Choroid plexus epithelial cell (primary cell): ENCODE measurements at places on chromosomes 2 and 18.

DNA sequence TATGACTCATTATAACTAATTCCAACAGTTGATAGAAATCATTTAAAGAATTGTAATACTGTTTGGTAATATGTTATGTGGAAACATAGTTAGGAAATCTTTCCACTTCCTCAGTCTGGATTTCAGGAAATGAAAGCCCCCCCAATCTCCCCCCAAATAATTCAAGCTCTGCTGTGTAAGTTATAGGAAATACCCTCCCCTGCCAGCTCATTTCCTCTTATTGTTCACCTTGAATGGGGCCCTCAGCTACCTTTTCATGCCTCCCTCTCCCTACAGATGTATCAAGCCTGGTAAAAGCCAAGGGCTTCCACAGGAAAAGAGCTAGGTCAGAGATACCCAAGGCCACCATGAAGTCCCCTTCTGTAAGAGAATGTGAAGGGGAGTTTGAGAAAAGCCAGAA, 155.5 kb downstream of the CNTNAP5 start:
- DNase-seq, result no peak

- DNase-seq, result peak; percentile 15
These were observed 1292.8 kb downstream of the DSC3 start for GRCh38 chr18:29749704-29750103.

GRCh38 chr2:173647681-173648311, 293.1 kb downstream of the CDCA7 start:
- DNase-seq, result peak; percentile 81

GRCh38 chr2:54143780-54144179, 28.4 kb downstream of the ACYP2 start:
- no peak for DNase-seq
